ENCODE measurements at places on chromosomes 6 and 20.

- no peak for DNase-seq
Measured at GRCh38 chr6:150857062-150857944, 8.2 kb upstream of the MTHFD1L start.

DNA sequence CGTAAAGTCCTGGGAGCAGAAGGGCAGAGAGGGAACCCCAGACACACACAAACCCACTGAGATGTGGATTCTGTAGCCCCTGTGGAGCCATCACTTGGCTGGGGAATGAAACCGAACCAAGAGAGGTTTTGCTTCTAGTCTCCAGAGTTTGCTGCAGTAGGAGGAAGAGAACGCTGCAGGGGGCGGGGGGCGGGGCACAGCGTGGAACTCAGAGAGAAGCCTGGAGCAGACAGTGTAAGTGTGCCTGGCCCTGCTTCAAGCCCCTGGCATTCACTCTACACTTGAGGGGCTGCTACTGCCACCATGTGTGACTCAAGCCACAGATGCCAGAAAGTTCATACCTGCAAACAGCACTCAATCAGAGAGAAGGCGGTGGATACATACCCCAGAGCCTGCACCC is 18.9 kb downstream of the GABRR1 start:
- DNase-seq, result no peak

DNA sequence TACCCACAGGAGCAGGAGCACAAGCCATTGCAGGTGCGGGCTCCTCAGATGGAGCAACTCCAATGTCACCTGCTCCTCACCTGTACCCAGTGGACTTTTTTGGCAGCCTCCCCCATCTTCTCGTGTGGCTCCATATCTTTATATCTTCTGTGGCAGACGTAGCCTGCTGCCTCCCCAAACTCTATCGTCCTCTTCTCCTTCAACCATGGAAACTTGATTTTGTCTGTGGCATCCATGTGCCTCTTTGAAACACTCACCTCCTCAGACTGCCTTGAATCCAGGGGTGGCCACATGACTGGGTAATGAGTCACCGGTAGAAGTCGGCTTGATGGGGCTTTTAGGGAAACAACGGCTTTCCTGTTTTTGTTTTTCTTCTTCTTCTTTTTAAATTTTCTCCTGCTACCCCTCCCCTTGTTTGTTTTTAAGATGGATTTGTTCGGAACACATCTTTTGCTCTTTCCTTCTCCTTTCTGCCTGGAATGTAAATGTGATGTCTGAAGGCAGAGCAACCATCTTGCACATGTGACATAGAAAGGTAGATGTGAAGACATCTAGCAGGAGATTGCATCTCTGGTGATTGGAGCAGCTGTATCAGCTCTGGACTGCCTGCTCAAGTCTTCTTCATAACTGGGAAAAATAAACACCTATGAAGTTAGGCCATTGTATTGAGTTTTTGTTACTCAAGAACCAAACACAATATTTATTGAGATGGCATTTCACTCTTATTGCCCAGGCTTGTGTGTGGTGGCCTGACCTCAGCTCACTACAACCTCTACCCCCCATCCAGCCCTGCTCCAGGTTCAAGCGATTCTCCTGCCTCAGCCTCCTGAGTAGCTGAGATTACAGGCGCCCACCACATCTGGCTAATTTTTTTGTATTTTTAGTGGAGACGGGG is 69.9 kb upstream of the DDR1 start:
- DNase-seq, result no peak

DNA sequence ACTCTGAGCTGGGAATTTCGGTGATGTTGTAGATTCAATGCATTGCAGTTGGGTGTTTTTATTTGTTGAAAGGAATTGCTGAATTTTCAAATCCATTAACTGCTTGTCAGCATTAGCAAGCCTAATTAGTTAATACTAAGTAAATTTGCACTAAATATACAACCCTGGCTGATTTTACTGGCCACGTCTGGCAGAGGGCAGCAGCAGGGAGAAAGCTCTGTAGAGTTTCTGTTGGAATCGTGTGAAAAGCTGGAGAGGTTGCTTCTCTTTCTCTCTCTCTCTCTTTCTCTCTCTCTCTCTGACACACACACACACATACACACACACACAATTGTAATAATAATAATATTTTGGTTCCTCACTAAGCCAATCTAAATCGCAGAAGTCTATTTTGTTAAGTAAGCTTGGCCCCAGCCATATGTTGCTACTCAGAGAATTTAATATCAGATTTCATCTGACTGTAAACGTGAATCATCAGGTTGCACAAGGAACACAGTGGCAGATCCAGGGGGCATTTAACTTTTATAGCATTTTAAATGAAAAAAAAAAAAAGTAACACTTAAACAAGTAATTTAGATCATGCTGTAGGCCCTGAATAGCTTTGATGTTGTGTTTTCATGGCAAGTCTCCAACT is 289.5 kb downstream of the ESR1 start:
- DNase-seq, result no peak

DNA sequence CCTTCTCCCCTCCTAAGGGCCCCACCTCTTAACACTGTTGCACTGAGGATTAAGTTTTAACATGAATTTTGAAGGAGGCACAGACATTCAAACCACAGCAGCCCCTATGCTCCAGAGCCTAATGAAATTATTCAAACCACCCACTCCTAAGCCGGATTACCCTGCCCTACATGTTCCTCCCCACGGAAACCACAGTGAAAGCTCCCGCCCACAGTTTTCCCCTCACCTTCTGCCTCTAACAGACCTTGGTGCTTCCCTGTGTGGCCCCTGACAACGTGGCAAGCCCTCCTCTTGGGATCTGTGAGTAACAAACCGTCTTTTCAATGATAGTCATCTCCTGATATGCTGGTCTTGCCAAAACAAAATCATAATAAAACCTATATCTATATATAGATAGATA is 74.8 kb downstream of the RIN2 start:
- no peak for DNase-seq

GRCh38 chr6:163670336-163670735 is 255.8 kb downstream of the QKI start:
- DNase-seq, result no peak

- no peak for DNase-seq
Measured at GRCh38 chr6:11258260-11259237, 26.1 kb upstream of the NEDD9 start.

DNA sequence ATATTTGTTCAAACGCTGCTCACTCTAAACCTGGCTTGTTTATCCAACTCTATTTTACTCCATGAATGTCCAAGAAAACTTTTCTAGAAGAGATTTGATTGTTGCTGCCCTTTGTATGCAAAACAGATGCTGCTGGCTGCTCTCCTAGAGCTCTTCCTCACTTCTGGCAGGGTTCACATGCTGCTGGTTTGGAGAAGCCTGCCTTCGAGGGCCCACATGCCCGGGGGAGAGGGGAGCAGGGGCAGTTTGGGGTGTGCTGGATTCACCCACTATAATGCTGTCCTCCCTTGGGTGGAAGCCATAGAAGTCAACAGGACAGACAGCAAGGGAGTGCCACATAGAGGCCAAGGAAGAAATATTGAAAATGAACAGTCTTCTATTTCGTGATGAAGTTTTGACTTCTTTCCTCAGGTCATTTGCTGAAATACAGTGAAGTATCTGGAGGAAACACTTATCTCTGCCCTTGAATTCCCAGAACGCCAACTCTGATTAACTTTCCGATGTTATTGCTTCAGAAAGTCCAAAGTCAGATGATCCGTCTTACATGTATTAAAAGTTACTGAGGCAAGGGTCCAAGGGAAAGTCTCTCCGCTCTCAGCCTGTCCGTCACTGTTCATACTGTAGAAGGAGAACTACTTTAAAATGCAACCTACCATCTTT is 32.4 kb downstream of the LY86 start:
- no peak for DNase-seq

DNA sequence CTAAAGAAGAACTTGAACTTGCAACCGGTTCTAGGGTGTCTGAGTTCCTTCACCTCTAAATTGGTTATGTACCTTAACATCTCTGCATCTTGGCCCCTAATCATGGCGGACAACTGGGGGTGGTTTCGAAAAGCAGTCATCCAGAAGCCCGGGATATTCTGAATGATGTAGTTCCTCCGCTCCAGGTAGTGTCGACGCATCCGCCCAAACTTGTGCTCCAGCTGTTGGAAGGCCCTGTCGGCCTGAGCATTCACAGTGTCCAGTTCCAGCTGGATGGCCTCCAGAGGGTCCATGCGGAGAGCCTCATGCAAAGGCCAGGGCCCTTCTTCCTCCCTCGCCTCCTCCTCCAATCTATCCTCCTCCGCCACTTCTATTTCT is 887 bp downstream of the TSPYL1 start:
- no peak for DNase-seq

DNA sequence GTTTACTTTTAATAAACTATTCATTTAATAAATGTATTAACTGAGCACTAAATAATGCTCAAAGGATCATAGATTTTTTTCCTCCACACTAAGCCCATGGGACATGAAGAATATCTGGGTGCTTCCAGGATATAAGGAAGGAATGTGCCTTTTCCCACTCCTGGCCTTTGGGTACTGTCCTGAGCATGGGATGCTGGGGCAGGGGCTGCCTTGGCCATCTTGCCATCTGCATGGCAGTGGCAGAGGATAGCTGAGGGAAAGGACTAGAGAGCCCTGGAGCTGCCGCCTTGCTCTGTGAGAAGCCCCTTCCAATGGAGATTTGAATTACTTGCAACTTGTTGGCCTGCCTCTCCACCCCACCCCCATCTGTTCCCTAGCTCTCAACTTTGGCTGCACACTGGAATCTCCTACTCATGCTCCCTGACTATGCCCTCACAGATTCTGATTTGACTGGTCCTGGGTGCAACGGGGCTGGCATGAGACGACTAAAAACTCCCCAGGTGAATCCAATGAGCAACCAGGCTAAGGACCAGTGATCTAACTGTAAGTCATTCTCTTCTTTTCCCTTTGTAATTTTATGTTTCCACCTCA is 15.6 kb downstream of the DDRGK1 start:
- no peak for DNase-seq

- no peak for DNase-seq
Measured at GRCh38 chr6:150280703-150281102, 88.1 kb upstream of the IYD start.

DNA sequence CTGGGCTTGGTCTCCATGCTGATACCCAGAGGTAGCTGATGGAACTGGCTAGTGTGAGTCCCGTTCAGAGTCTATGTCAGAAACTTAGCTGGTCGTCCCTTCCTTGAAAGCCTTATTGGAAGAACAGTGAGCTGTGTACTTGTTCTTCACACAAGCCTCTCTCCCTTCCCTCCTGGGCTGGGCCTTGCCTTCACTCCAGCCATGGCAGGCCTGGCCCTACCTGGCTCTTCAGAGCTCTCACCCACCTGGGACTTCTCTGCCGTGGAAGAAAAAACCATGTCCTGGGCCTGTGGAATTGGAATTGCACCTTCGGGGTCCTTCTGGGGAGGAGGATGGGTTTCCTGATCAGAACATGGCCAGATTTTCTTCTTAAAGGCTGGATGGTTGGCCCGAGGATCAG is 20.3 kb upstream of the ZNF831 start:
- no peak for DNase-seq

GRCh38 chr20:29119141-29119540 is 2138.3 kb upstream of the DEFB115 start:
- no peak for DNase-seq

DNA sequence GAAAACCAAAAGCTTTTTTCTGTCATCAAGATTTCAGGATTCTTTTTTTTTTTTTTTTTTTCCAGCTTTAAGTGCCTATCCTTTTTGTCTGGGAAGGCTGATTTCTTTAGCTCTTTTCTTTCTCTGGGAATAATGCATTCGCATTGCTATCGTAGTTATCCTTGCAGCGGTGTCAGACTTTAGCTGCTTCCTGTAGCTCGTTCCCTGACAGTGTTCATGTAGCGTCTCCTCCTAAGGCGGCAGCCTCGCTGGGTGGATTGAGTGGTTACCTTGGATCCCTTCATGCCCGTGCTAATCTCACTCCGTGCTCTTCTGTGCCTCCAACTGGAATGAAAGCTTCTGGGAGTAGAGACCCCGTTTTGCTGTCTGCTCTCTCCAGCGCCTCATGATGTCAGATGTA is 43.1 kb downstream of the UST start:
- DNase-seq, result no peak

- DNase-seq, result no peak
Measured at GRCh38 chr6:79878142-79878748, 69.1 kb downstream of the ELOVL4 start.

- no peak for DNase-seq
Measured at GRCh38 chr6:8236956-8237355, 134.6 kb upstream of the EEF1E1 start.

- DNase-seq, result no peak
Measured at GRCh38 chr6:166910601-166911000, 45.7 kb downstream of the RNASET2 start.

DNA sequence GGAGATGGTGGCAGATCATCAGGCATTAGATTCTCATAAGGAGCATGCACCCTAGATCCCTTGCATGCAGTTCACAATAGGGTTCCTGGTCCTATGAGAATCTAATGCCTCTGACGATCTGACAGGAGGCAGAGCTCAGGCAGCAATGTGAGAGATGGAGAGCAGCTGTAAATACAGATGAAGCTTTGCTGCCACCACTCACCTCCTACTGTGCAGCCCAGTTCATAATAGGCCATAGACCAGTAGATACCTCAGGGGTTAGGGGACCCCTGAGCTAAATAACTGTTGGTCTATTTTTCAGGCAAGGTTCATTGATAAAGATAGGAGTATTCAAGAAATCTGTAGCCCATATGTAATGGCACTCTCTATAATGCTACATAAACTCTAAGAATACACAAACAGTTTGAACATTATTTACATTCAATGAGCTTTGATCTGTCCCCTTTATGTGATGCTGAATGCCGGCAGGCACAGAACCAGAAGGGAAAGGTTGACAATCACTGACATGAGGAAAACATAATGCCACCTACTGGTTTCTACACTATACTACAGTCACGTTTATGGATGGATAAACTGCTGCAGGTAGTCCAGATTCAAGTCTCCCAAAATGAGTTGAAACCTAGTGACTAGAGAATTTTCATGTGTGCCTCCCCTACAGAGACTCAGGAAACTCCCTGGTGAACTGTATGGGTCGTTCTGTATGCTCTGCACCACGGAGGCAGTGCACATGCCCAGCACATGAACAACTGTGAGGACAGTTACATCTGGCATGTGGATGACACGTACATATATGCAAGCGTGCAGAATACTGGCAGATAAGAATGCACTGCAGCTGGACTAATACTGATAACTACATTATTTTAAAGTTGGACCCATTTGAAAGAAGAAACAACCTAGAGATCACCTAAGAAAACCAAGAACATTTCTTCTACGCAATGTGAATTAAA is 72.0 kb downstream of the DST start:
- no peak for DNase-seq

DNA sequence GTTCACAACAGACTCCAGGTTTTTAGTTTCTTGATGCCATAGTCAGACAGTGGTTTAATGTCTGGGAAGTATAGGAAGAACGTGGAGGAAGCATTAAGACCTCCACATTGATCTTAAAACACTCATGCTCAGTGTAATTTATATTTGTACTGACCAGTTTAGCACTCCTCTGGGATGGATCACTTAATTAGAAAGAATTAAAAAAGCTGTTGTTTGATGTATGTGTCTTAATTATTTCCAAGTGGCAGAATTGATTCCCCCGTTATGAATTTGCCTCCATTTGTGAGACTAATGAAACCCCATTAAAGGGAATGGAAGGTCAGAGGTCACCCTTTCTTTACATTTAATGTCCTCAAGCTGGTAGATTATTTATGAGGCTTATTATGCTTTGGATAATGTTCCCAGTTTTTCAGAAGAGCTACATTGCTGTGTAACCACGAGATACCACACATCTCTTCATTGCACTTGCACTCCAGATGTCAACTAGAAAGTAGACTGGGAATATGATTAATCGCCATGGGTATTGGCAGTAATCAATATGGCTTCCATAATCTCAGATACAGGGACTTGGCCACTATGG is 270.0 kb upstream of the JAG1 start:
- no peak for DNase-seq

GRCh38 chr20:52785679-52786078 is 186.5 kb upstream of the TSHZ2 start:
- DNase-seq, result no peak

Data from stimulated activated CD8-positive, alpha-beta memory T cell treated with anti-CD3 and anti-CD28 coated beads, Interleukin-4, amount 100 ng/mL, for 1 hour (primary cell).